Testis (tissue), 5 donors: ENCODE measurements at places on chromosomes 7 and 10. TPM values are rescaled to one million over a fixed set of nuclear protein-coding genes. Genes with fewer than 3 reads are reported as not detected.

Gene PNLIPRP2
- polyA plus RNA-seq, result 0.61 TPM

Gene A1CF
- polyA plus RNA-seq, result 0.12 TPM

- DNase-seq, result no peak
Observed at GRCh38 chr10:113310347-113310746, 242.5 kb upstream of the HABP2 start.

DNA sequence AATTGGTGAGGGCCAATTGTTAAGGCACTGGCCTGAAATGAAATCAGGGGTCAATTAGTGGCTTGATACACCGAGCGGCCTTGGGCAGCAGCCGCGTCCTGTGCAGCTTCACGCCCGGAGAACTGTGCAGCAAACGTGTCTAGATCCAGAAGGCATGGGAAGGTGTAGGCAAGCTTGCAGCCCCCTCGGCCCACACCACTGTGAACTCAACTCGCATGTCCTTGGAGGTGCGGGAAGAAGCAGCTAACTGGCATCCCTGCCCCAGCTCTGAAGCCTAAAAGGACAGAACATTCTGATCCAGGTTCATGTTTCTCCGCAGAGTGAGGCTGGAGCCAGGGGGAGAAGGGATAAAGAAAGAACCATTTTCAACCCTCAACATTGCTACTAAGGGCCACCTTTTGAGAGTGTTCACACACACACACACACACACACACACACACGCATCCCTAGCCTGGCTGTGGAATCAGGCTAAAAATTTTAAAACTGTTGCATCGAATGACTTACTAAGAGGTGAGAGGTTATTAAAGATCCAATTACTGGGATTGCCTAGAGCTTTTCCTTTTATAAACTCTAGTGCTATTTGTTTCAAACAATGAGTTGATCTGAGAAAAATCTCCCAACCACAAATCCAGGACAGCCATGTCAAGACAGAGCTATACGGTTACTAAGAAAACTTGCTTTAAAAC is 104.0 kb downstream of the PARP12 start:
- DNase-seq, result no peak

- DNase-seq, result no peak
Observed at GRCh38 chr10:44971935-44972757, 6.5 kb downstream of the DEPP1 start.

DNA sequence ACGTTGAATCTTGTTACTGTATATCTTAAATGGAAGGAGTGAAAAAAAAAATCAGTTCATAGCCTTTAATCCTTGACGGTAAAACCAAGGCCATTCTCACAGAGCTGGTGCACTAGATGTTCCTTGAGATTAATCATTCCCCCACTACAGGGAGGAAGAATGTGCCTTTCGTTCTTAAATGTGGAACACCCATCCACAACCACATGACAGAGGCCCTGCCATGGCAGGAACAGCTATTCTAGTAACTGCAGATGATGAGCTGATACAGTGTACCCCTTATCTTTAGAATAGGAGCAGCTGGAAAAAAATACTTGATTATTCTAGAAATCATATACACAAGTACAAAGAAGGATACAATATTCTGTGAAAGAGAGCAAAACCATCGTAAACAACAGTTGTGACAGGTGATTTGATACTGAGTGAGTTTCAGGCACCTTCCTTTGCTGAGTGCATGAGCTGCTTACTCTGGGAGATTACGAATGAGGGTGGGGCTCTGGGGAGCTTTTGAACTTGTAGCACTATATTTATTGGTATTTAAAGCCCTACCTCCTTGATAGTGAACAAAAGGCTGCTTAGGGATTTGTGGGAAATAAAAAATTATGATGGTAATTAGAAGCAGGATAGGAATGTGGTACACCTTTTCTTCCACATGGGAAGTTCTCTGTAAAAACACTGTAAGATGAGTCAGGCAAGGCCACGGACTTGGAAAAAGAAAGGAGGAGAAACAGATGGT is 244.4 kb upstream of the SLC26A5 start:
- no peak for DNase-seq

DNA sequence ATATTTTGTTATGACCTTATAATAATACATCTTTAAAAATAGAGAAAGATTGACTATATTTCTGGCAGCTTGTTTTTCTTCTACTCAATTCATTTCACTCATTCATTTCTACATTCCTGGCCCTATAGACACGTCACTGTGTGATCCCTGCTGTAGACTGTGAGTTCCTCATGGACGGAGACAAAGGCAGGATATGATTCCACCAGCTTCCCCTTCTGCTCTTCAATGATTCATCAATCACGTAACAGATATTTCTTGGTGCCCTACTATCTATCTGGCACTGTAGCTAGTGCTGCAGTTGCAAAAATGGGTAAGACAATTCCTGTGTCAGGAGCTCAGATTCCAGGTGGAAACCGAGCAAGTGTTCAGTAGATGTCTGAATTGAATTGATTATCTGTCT is 415.0 kb downstream of the SFMBT2 start:
- no peak for DNase-seq

GRCh38 chr7:35011085-35011484 is 26.2 kb downstream of the DPY19L1 start:
- DNase-seq, result no peak

- DNase-seq, result no peak
Observed at GRCh38 chr7:126440542-126440941, 812.2 kb downstream of the GRM8 start.
